ENCODE measurements at places on chromosomes 4 and X.

DNA sequence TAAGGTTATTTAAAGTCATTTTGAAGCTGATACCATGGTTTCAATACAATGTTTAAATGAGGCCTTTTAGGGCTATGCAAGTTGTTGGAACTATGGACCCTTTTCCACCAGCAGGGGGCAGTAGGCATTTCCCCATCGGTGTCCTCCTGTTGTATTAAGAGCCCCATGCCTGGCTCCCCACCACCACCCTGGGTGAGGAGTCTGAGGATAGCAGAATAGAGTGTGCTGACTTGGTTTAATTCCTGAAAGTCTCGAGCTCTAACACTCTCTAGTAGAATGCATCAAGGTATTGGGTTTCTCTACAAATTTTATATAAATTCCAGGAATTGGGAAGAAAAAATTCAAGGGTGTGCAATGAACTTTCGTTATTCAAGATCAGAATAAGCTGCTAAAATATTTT is 234.8 kb upstream of the JADE1 start:
- peak; percentile 38 for DNase-seq

DNA sequence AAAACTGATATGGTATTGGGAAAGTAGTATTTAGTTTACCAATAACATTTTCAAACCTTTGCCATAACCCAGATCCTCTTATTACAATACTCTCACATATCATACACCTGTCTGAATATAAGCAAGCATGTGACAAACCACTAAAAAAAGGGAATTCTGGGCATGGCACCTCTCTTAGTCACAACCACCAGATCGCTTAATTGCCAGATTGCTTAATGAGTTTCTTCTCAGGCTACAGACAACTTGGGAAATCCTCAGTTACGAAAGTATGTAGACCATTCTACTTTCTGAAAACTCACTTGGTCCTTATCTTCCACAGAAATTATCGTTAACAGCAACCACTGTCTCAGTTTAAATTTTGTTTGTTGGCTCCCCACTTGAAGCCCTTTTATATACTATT is 2.1 kb downstream of the NAF1 start:
- no peak for DNase-seq

DNA sequence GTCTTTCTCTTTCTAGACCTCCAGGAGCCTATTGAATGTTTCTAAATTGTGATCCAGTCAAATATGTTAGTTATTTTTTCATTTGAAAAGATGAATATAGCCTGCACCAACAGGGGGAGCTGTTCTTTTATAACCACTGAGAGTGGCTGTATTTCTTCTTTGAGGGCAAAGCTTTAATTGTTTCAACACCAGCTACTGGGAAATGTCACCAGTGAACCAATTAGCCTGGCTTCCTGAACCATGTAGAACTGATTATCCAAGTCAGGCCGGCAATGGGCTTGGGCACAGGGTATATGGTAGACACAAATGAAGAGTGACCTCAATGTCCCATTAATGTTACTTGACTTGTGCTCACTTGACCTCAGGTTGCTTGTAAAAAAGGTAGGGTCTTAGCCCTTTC is 4.8 kb upstream of the DAPP1 start:
- peak; percentile 52 for DNase-seq

DNA sequence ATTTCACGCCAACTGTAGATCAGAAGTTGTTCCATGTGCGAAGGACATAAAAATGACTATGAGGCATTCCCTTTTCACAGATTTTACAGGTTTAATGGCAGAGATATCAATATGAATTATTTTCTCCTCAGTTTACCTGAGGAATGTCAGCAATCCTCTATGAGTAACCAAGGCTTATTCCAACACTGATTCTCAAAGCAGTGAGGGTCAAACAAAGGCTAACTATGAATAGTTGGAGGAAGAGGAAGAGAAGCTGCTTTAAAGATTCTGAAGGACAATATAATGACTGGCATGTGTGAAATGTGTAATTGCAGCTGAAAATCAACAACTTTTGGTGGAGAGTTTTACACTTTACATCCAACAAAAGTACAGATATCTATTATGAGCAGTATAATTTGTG is 29.1 kb downstream of the NAF1 start:
- DNase-seq, result no peak

GRCh38 chr4:40845154-40845835 is 95.5 kb downstream of the NSUN7 start:
- no peak for DNase-seq

GRCh38 chr4:337932-338758 is 531 bp downstream of the ZNF141 start:
- no peak for DNase-seq

Measured in CD4-positive, alpha-beta memory T cell (primary cell).